ENCODE measurements at places on chromosomes 13 and 19.

GRCh38 chr13:65091031-65091430, 2139.1 kb downstream of the PCDH9 start:
- no peak for DNase-seq

DNA sequence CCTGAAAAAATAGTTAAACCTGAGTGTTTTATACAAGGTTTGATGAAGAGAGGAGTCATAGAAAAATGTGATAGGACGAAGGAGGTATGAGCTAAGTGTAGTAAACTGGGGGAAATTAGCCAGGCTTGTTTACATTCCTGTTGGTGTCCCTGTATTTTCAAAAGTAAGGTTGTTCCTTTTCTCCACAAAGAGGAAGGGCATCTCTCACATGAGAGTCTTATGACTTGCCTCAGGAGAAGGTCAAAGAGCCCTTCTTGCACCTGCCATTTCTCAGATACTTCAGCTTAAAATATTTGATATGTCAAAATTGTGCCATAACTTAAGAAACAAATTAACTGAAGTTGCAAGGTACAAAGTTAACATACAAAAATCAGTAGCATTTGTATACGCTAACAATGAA, 3.6 kb upstream of the N4BP2L2 start:
- no peak for DNase-seq

- no peak for DNase-seq
Measured at GRCh38 chr19:3698974-3699740, 1.1 kb downstream of the PIP5K1C start.

DNA sequence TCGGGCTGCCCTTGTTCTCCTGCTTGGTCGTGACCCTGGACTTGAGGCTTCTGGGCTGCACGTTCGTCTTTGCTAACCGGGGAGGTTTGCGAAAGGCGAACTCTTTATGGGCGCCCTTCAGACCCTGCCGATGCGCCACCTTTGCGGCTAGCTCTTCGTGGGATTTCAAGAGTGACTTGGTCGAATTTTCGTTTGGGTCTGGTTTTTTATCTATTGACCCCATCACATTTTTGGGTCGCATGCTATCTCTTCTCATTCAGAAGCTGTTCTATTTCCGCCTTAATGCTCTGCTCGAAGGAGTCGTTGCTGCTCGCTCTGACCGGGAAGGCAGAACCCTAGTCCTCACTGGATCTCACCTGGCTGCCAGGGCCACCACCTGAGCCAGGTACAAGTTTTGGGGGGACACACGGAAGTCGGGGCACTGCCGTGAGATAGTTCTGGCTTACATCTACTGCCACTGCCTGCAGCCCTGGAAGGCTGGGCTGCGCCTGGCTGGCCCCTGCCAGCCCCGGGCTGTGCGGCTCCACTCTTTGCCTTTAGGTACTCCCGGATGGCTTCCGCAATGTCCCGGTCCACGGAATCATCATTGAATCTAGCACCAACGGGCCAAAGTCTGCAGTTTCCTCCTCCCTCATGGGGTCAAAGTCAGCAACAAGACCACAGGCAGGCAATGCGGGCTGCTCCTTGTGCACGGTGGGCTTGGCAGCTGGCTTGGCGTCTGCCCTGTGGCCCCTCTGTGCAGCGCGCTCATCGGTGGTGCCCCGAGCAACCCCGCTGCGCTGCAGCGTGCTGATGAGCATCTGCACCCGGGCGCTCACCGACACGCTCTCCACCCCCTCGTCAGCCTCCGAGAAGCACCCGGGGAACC, 16.2 kb downstream of the RB1 start:
- DNase-seq: no peak

Measured in GM12864 (cell line).